ENCODE measurements at places on chromosomes 13 and 19. TPM values are rescaled to one million over a fixed set of nuclear protein-coding genes. Genes with fewer than 3 reads are reported as not detected.

DNA sequence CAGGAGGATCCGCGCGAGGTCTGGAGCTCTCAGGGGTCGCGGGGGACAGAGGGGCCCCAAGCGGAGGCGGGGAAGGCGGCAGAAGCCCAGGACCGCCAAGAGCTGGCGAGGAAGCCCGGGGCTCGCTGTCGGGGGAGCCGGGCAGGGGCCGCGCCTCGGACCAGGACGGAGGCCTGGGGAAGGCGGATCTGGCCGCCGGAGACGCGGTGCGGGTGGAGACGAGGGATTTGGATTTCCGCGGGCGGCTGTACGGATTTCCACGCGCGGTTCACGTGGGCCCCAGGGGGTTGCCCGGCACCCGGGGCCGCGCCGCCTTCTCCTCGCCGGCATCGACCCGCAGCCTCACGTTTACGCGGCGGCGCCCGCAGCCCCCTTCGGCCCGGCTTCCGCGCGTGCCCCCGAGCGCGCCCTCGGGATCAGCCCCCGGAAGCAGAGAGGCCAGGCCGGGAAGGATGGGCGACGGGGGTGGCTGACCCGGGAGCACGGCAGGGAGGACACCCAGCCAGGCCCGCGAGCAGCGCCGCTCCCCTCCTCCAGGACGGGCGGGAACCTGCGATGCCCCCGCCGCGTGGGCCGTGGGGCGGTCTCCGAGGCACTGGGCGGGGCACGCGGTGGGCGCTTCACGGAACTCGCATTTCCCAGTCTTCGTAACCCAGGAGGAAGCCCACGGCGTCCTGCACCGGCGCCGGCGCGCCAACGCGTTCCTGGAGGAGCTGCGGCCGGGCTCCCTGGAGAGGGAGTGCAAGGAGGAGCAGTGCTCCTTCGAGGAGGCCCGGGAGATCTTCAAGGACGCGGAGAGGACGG lies 4.7 kb downstream of the F7 start:
- H3K4me3 ChIP-seq = peak overlapping the region; percentile 55
- peak; percentile 31 for DNase-seq
- H3K27ac ChIP-seq = no peak overlapping the region
- H3K27me3 ChIP-seq = peaks cover 21% of the 10 kb centered on the region

GRCh38 chr19:12833738-12834565 lies 427 bp downstream of the RTBDN start:
- H3K27ac ChIP-seq = no peak overlapping the region
- peak overlapping the region; percentile 70 for H3K4me3 ChIP-seq
- peaks cover 26% of the 10 kb centered on the region for H3K4me1 ChIP-seq
- H3K27me3 ChIP-seq = peaks cover 61% of the 10 kb centered on the region
- peak; percentile 71 for DNase-seq
- H3K36me3 ChIP-seq = no peaks in the 10 kb centered on the region

Gene PRTN3
- 0.61 TPM for total RNA-seq

DNA sequence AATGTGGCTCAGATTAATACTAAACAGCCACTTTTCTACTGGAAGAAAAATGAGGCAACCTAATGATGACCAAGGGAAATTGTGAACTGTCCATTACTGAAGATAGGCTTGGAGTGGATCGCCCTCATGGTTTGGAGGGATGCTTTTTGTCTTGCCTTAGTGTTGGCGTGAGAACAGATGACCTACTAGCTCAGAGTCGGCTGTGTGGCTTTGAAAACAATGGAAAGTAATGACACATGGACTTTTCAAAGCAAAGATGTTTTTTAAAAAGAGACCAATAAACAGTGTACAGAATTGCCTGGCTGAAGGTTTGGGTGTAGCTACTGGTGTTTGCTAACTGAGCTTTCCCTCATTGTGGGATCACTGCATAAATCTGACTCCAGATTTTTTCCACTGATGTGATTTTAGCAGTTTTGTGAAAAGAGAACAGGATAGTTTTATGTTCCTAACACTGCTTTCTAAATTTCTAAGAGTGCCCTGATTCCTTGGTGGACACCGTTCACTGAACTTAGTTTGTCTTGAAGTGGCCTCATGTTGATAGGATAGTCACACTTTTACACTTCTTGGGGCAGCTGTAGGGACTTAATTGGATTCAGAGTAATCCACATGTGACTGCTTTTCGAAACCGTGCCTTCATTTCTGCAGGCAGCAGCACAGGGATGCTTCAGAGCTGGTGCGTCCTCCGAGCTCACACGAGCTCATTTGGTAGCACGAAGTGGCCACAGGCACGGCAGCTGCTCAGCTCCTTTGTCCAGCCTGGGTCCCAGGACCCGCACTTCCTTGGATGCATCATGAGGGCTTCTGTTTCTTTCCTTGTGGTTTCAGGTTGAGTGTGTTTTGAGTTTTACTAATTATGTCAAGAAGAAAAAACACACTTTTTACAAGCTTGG lies 4.3 kb downstream of the CEBPG start:
- peaks cover 7% of the 10 kb centered on the region for H3K27me3 ChIP-seq
- H3K4me3 ChIP-seq = no peak overlapping the region
- peaks cover 67% of the 10 kb centered on the region for H3K4me1 ChIP-seq

GRCh38 chr13:23544668-23545067 lies 25.5 kb upstream of the TNFRSF19 start:
- peaks cover 3% of the 10 kb centered on the region for H3K4me1 ChIP-seq
- no peak overlapping the region for H3K27ac ChIP-seq
- no peaks in the 10 kb centered on the region for H3K36me3 ChIP-seq
- H3K4me3 ChIP-seq = no peak overlapping the region
- H3K27me3 ChIP-seq = peaks cover 12% of the 10 kb centered on the region

DNA sequence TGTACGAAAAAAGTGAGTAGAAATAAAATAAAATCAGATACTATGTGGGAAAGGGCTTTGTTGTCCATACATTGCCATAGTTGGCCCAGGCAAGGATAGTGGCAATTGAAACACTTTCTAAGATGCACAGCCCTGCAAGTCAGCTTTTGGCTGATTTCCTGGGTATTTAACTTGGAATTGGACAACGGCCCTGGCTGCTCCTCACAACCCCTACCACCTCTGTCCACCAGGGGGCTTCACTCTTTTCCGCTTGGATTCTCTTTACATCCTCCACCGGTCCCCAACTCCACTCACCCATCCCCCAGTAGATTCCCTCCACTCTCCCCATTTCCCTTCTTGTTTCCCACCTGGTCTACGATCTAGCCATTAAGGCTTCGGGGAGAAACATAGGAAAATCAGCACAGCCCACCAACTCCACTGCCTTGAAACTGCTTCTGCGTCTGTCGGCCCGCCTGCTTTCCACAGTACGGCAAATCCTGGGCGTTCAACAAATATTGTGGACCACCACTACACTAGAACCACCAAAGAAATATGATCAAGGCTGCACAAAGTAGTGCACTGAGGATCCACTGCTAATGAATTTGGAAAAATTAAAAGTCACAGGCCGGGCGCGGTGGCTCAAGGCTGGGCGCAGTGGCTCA lies 48.6 kb upstream of the GTF3A start:
- H3K27ac ChIP-seq = no peak overlapping the region
- peaks cover 15% of the 10 kb centered on the region for H3K27me3 ChIP-seq
- peaks cover 23% of the 10 kb centered on the region for H3K4me1 ChIP-seq
- H3K4me3 ChIP-seq = no peak overlapping the region

DNA sequence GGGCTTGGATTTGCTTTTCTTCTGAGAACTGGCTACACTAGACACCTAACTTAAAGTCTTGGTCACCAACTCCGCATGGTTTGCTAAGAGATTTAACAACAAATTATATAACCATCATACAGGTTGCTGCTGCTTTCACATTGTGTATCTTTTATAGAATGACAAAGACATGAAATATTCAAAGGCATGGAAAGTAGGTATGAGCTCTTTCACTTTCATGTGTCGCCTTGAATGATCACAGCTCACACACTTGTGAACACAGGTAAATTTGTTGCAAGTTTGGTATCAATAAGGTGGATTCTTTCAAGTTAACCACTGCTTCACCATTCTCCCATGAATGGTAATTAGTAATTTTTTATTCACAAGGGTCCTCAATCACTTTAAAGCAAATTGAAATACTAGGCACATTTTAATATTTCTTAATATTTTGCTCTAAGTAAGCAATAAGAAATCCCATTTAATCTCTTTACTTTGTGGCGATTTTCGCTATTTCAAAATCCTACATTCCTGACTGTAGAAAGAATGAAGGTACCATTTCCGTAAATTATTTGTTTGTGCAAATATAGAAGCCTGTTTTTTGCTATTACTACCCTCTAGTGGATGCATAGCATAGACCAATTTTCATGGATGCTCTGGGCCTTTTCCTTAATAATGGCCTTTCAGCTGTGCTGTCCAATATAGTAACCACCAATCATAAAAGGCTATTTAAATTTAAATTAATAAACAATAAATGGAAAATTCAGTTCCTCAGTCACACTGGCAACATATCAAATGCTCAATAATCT lies 45.5 kb upstream of the FREM2 start:
- H3K4me1 ChIP-seq = peaks cover 20% of the 10 kb centered on the region
- no peaks in the 10 kb centered on the region for H3K27me3 ChIP-seq
- H3K4me3 ChIP-seq = no peak overlapping the region
- DNase-seq = no peak
- no peak overlapping the region for H3K27ac ChIP-seq
- H3K36me3 ChIP-seq = no peaks in the 10 kb centered on the region

- H3K36me3 ChIP-seq = peaks cover 20% of the 10 kb centered on the region
- peak; percentile 18 for DNase-seq
- peak overlapping the region; percentile 88 for H3K27ac ChIP-seq
Observed at GRCh38 chr13:114068656-114069318, 63.6 kb downstream of the RASA3 start.

Gene CAPS
- 4.6 TPM for total RNA-seq

Gene PCDH17
- 0.85 TPM for total RNA-seq

GRCh38 chr13:83950293-83950692 lies 68.0 kb upstream of the SLITRK1 start:
- no peaks in the 10 kb centered on the region for H3K36me3 ChIP-seq
- DNase-seq = no peak
- no peaks in the 10 kb centered on the region for H3K27me3 ChIP-seq
- peaks cover 11% of the 10 kb centered on the region for H3K4me1 ChIP-seq
- H3K27ac ChIP-seq = no peak overlapping the region

GRCh38 chr19:53101518-53101917 lies 1.7 kb downstream of the ZNF160 start:
- no peak overlapping the region for H3K27ac ChIP-seq
- peaks cover 24% of the 10 kb centered on the region for H3K4me1 ChIP-seq
- H3K27me3 ChIP-seq = peaks cover 8% of the 10 kb centered on the region
- H3K4me3 ChIP-seq = peak overlapping the region; percentile 82

Gene RFXANK
- 87.1 TPM for total RNA-seq

GRCh38 chr13:26929971-26930730 lies 169.6 kb upstream of the GPR12 start:
- H3K27me3 ChIP-seq = no peaks in the 10 kb centered on the region
- H3K27ac ChIP-seq = 0 out of 2 replicates have a peak overlapping the region, but pooled peaks have one; percentile 33
- no peaks in the 10 kb centered on the region for H3K36me3 ChIP-seq
- peak; percentile 89 for DNase-seq

Gene ANKRD24
- 14.8 TPM for total RNA-seq

Gene CCDC169
- total RNA-seq = 41.8 TPM

Gene KCTD12
- total RNA-seq = 8.0 TPM

Gene ZFP14
- 7.9 TPM for total RNA-seq

GRCh38 chr19:45800070-45800553 lies 7.5 kb upstream of the DMWD start:
- H3K4me3 ChIP-seq = no peak overlapping the region
- no peak overlapping the region for H3K27ac ChIP-seq
- no peaks in the 10 kb centered on the region for H3K36me3 ChIP-seq
- H3K4me1 ChIP-seq = peaks cover 6% of the 10 kb centered on the region

Gene SLC7A9
- 0.27 TPM for total RNA-seq

GRCh38 chr13:114045113-114045735 lies 71.3 kb upstream of the C13orf46 start:
- H3K4me3 ChIP-seq = peak overlapping the region; percentile 74
- H3K36me3 ChIP-seq = no peaks in the 10 kb centered on the region
- H3K27ac ChIP-seq = peak overlapping the region; percentile 96

GRCh38 chr19:42352301-42353259 lies 27.1 kb downstream of the MEGF8 start:
- peaks cover 9% of the 10 kb centered on the region for H3K36me3 ChIP-seq
- DNase-seq = no peak
- no peak overlapping the region for H3K27ac ChIP-seq
- H3K4me3 ChIP-seq = no peak overlapping the region
- H3K4me1 ChIP-seq = no peaks in the 10 kb centered on the region

DNA sequence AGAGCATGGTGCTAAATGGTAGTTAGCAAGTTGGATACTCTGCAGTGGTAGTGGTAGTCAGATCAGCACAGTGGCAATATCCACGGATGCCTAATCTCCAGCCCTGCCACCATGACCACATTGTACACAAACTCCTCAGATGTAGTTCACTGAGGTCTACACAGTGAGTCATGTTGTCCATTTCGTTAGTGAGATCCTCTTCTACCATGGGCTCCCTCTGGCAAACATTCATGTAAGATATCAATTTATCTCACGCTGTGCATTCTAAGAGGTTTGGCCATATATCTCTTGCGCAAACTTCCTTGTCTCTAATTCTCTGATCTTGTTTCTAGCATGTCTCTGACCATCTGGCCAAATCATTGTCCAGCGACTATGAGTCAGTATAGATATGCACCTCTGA lies 58.2 kb downstream of the POLR1D start:
- peaks cover 4% of the 10 kb centered on the region for H3K4me1 ChIP-seq
- H3K27ac ChIP-seq = no peak overlapping the region
- H3K27me3 ChIP-seq = no peaks in the 10 kb centered on the region

Gene PLIN4
- 0.35 TPM for total RNA-seq

DNA sequence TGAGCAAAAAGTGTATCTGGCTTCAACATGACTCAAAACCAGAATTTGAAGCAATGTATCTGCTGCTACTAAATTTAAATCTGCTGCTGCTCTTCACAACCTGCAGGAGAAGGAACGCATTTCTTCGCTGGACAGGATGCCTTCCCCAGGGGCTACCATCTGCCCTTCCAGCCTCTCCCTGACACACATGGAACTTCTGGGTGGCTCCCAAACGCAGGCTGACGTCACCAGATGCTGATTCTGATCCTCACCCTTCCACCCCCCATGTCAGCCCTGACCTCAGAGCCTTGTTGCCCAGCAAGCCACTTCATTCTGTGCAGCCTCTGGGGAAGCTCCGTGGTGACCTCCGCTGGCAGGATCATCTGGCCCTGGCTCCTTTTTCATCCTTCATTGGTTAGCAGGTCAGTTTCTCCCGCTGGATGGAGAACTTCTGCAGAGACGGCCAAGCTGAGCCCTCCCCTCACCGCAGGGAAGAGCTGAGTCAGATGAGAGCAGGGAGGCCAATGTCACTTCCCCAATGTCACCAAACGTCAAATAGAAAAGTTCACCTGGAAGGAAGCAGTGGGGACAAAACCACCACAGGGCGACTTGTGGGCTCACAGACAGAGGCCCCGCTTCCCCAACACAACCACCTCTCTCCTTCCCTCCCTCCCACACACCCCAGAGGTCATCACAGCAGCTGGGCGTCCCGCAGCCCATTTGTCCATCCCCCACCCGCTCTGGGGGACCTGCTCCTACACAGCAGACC lies 14.0 kb upstream of the RAB20 start:
- H3K4me1 ChIP-seq = peaks cover 14% of the 10 kb centered on the region
- peak overlapping the region; percentile 4 for H3K27ac ChIP-seq
- H3K36me3 ChIP-seq = no peaks in the 10 kb centered on the region
- no peak overlapping the region for H3K4me3 ChIP-seq
- H3K27me3 ChIP-seq = no peaks in the 10 kb centered on the region

- no peak overlapping the region for H3K27ac ChIP-seq
- H3K27me3 ChIP-seq = no peaks in the 10 kb centered on the region
- H3K36me3 ChIP-seq = no peaks in the 10 kb centered on the region
- H3K4me1 ChIP-seq = peaks cover 11% of the 10 kb centered on the region
- H3K4me3 ChIP-seq = no peak overlapping the region
Observed at GRCh38 chr13:55214841-55215345, 1925.8 kb upstream of the PRR20A start.

Gene ZNF541
- total RNA-seq = 0.09 TPM

- H3K4me1 ChIP-seq = peaks cover 14% of the 10 kb centered on the region
- DNase-seq = no peak
- H3K27me3 ChIP-seq = no peaks in the 10 kb centered on the region
- H3K36me3 ChIP-seq = peaks cover 9% of the 10 kb centered on the region
- peak overlapping the region; percentile 98 for H3K4me3 ChIP-seq
Observed at GRCh38 chr19:37467608-37468090, 405 bp upstream of the ZNF569 start.

Data from WTC11 (cell line).